ENCODE measurements at places on chromosomes 2 and 18.

DNA sequence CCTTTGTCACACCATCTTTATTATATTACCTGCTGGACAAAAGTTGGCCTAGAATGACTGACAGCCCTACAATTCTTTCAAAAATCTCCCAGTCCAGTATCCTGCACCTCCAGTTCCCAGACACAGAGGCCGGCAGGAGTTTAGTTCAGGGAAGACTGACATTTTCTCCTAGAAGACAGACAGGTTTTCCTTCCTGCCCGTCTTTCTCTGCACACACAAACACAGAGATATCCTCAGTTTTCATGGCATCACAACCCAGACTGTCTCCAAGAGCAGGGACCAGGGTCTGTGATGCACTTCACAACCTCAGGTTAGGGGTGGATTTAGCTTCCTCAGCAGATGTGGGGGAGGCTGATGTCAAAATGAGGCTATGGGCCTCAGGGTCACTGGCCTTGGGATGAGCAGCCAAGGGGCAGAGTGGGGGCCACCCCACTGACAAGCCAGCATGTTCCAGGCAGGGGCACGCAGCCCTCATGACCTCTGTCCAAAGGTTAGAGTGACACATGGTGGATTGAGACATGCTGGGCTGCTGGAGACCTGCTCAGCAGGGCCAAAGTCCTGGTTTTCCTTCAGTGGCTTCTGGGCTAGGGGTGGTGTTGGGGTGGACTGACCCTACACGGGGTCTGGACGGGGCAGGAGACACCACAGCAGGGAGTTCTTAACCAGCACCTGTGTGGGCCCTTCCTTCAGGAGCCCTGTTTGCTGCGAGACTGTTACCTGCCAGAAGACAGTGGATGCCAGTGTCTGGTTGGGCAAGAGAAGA, 70.5 kb downstream of the SFXN5 start:
- no peak for DNase-seq

GRCh38 chr2:70935468-70936164, at the start of gene ATP6V1B1:
ATP6V1B1 (plus strand) TSS chr2:70935900; CDS start chr2:70935955, 55 bp downstream.
- no peak for DNase-seq

- no peak for DNase-seq
Observed at GRCh38 chr18:26703170-26703930, 155.0 kb upstream of the KCTD1 start.

- no peak for DNase-seq
Observed at GRCh38 chr2:98824256-98825019, 93.5 kb upstream of the MGAT4A start.

- no peak for DNase-seq
Observed at GRCh38 chr2:164369366-164369765, 251.9 kb downstream of the GRB14 start.

DNA sequence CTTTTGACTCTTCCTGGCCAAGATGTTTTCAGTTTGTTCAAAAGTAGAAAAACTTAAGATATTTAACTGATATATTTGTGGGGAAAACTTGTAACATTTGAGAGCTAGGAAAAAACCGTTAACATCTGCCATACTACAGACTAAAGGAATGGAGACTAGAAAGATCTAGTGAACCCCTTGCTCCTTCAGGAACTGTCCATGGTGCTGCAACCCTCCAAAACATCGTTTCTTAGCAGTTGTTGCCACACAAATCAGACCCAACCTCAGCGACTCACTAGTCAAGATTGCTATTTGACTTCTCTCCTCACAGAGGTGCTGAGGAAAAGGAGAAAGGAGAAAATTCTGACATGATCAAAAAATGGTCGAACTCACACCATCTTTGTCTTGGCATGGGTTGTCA, 393.8 kb upstream of the LYPD1 start:
- no peak for DNase-seq

DNA sequence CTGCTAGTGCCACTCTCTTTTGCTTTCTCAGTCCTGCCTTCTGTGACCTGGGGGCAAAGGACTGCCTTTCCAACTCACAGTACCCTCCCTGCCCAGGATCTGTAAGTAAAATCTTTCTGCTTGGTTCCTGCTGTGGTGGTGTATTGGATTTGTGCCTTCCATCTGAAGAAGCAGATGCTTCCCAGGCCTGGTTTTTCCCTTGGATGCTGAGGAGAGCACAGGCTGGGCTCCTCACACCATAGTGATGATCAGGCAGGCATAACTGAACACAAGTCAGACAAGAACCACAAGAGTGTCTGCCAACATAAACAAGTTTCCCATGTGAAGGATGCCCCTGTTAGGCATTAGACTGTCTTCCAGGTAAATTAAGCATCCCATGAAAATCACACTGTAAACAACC, 121.3 kb upstream of the NRXN1 start:
- DNase-seq: no peak

GRCh38 chr2:138267161-138267901, 234.2 kb upstream of the SPOPL start:
- no peak for DNase-seq

- DNase-seq: peak; percentile 1
Observed at GRCh38 chr2:177983183-177983788, 89.3 kb downstream of the PDE11A start.

DNA sequence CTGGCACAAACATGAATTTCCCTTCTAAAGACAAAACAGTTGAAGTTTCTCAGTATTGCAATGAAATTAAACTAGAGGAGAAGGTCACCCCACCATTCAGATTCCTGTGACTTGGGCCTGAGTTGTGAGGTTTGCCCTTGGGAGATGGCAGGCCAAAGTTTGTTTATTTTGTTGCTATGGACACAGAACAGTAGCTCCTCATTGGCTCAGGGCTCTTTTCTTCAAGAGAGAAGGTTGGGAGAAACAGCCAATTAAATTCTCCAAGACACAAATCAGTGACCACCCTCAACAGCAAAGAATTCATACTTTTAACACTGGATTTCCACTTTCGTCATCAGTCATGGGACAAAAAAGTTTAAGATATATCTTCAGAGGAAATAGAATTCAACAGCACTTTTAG, at the start of gene FLACC1:
TSS of gene FLACC1 (minus strand) at position 125 of the 400 bp plus-strand sequence. CDS start 5,941 bp downstream, outside the sequence.
- DNase-seq: peak; percentile 9

DNA sequence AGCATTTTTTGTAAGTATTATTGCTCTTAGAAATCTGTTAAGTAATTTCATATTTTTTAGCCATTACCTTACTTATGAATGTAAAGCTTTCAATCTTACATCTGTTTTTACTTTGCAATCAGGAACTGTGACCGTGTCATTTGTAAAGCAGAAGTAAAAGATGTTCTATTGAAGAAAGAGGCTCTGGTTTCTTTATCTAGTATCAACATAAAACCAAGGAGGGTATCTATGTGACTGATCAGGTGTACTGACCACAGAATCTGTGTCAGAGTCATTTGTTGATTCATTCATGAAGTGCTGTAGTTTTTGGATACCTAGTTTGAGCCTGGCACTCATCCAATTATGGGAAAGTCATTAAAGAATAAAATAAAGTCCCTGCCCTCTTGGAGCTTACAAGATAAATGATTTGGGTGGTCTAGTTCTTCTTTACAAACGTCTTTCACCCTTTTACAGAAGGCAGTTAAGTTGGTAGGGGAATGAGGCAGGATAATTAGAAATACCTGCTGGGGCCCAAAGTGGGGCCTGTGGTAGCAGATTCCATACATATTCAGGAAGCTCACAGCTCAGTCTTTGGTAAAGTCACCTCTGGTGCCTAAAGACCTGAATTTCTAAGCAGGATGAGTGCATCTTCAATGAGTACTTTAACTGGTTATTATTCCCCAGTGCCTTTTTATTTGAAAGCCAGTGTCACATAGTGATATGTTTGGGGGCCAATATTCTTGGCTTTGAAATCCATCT, 260.6 kb upstream of the NT5C1B start:
- no peak for DNase-seq

DNA sequence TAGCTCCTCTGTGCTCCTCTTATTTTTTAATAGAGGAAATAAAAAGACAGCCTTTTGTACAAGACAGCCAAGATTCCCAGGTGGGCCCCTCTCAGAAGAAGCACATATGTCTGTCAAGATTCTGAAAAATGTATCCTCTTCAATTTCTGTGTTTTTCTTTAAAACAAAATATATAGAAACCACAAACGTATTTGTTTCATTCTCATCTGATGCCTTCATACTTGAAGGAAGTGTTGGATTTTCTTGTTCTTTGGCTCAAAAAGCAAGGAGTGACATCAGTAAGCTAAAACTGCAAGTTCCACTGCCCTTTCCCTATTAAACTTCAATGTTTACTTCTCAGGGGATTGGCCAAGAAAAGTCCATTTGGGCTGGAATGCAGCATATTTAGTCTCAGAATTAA, 193.8 kb upstream of the OSR1 start:
- DNase-seq: no peak

GRCh38 chr18:25895518-25895917, 194.9 kb downstream of the SS18 start:
- no peak for DNase-seq

- peak; percentile 51 for DNase-seq
Observed at GRCh38 chr18:22563164-22563583, 145.5 kb upstream of the CTAGE1 start.

DNA sequence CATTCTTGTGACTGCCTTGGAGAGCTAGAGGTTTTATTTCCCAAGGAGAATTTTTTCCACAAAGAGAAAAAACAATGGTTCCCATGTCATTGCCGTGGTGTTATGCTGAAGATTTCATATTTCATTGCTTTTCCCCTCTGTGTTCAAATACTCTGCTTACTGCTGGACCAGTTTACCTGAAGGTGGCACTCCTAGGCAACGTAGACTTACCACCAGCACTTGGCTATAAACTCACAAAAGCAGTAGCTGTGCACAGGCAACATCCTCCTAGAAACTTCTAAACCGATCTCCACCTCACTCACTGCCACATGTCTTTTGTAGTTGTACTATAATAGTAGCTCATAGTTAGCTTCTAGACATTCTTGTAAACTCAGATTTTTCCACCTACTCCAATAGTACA, 1319.7 kb upstream of the CRIM1 start:
- no peak for DNase-seq

- DNase-seq: no peak
Observed at GRCh38 chr2:239278361-239278760, 122.5 kb downstream of the HDAC4 start.

DNA sequence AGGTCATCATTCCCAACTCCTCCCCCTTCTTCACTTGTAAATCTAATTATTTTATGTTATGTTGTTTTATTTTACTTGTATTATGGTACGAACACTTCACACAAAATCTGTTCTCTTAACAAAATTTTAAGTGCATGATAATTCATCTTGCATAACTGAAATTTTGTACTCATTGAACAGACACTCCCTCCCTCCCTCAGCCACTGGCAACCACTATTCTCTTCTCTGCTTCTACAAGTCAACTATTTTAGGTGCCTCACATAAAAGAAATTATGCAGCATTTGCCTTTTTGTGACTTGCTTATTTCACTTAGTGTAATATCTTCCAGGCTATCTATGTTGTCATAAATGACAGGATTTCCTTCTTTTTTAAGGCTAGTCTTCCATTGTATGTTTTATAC, 30.4 kb upstream of the OSBPL6 start:
- no peak for DNase-seq

GRCh38 chr2:52423111-52423510, 1344.5 kb upstream of the CHAC2 start:
- no peak for DNase-seq

GRCh38 chr2:151020411-151020810, 241.3 kb downstream of the RBM43 start:
- DNase-seq: no peak

GRCh38 chr2:197216361-197216979, 94.1 kb downstream of the ANKRD44 start:
- DNase-seq: no peak

GRCh38 chr2:145411493-145411892, 891.6 kb upstream of the ZEB2 start:
- peak; percentile 11 for DNase-seq

DNA sequence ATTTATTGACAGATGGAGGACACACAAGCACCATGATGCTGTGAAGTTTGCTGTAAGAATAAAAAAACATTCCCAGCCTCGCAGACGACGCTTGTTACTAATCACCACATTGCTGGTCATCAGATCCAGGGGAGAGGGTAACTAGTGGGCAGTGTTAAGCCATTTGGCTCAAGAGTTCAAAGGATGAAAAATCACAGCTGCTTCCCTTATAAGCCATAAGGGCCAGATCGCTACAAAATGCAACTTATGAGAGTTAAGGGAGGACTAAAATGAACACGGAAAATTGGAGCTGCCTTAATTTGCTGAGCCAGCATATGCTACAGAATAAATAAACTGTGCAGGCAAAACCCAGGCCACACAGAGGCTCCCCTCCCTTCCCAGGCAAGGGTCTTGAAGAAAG, 522.6 kb downstream of the TDRD15 start:
- no peak for DNase-seq

DNA sequence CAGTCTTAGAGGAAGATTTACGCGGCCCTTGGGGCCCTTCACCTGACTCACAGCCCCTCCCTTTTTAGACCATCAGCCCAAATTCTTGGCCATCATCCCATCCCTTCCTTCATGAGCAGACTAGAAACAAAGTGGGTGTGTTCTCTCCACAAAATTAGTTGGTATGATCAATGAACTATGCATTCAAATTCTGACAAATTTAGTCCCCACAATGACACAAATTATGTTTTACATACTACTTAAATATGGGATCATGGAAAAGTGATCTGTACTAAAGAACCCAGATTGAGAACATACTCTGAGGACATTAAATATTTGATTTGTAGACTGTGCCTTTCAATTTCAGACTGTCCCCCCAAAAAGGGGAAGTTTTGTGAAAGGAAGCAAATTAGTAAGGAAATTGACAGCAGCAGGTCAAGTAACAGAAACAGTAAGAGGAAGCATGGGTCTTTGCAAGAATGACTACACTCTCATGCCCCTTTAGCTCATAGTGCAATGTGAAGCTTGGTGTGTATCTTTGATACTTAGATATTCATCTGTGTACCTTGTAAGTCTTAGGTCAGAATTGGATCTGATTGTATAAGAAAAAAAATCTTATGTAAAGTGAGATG, 2.2 kb upstream of the MAPRE2 start:
- DNase-seq: no peak

- DNase-seq: no peak
Observed at GRCh38 chr18:79590191-79591031, 89.2 kb upstream of the CTDP1 start.

DNA sequence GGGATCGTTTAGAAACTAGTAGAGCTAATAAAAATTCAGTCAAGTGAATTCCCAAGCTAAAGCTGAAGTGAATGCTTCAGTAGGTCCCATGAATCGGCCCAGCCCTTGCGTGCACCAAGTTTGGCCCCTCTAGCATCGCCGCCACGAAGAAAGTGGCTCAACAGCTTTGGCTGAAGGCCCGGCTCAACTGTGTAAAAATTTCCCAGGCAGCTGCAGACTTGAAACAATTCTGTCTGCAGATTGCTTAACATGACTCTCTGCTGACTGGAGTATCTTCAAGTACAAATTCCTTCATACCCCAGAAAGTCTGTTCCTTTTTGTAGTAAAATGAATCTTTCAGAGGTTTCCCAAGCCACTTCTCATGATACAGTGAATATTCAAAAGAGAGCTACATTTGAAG, 32.7 kb downstream of the ALMS1 start:
- no peak for DNase-seq

GRCh38 chr2:1421731-1422130, 8.5 kb downstream of the TPO start:
- no peak for DNase-seq

DNA sequence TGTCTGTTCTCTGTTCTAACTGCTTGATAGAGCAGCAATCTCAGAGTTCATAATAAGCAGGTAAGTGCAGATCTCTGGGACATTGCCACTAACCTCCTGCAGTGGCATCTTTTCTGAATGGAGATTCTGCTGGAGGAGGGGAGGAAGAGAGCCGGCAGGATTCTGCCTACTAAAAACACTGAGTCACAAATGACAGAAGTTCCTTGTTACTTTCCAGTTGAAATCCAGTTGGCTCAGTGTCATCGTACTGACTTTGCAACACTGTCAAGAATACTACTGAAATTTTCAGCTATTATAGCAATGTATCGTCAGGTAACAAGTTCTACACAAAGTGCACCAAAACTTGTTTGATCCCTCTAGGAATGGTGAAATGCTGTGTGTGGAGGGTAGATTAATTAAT, 79.6 kb upstream of the ST6GAL2 start:
- no peak for DNase-seq

All from CD4-positive, alpha-beta T cell treated with Interleukin-12 subunit alpha and Interleukin-12 subunit beta, for 1 hour (primary cell).